Esophagus muscularis mucosa (tissue), 4 donors: ENCODE measurements at places on chromosomes 6 and 20. TPM values are rescaled to one million over a fixed set of nuclear protein-coding genes. Genes with fewer than 3 reads are reported as not detected.

The SLC17A1 gene
- total RNA-seq, result not detected

The L3MBTL3 gene
- total RNA-seq, result 3.8 TPM

DNA sequence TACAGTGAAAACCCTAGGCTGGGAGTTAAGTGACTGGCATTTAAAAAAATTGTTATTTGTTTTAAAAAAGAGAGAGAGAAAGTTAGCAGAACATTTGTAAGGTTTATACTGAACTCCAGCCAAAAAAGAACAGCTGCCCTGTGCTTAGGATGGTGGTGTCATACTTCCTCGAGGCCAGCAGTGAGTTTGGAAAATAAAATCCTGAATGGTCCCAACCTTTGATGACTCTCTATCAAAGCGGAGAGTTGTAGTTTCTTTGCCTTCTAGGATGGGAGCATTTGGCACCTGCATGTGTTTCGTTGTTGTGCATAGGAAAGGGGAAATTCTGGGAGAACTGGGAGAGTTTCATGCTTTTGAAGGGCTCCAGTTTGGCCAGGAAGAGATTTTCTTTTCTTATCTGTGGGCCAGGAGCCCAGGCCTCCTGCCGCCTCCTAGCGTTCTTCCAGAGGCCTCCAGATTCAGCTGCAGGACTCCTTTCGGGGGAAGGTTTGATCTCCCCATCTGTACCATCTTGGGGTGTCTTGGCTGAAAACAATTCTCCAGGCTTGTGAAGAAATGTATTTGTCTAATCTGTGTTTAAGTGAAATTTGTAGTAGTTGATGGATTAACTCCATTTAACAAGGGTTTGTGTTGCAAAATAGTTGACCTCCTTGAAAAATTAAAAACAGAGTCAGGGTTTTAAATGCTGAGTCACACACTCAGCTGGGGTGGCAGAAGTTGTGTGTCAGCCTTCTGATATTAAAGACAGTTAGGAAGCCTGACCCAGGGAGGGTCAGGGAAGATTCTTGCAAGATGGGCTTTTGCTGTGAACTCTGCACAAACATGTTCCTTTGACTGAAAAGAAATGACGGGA, 63.4 kb downstream of the TXNDC5 start:
- no peaks in the 10 kb centered on the region for H3K36me3 ChIP-seq
- no peak overlapping the region for H3K4me3 ChIP-seq
- DNase-seq, result no peak
- H3K4me1 ChIP-seq, result peaks cover 5% of the 10 kb centered on the region
- H3K27ac ChIP-seq, result no peak overlapping the region

DNA sequence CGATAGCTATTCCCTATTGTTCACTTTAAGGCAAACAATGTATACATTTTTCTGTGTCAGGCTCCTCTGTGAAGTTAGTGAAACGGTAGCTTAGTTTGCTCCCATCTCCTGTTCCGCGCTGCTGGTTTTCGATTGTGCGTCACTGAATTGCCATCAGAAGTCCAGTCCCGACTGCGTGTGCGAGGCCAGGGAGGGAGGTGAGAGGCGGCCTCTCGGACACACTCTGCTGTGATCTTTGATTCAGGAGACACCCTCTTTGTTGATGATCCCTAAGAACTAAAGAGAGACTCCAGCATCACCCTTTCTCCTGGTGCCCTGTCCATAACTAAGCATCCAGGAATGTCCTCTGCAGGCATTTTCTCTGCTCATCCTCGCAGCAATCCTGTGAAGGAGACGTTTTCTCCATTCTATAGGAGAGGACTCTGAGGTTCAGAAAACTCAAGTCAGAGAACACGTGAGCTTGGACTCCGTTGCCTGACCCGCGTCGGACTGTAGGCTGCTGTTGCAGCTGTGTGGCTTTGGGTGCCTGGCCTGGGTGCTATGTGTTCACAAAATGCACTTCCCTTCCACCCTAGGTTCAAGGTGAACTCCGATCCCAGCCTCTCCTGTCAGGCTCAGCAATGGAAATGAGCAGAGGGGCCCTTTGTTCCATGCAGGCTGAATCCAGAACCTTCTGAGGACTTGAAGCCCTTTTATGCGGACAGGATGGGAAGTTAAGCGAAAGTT, 24.1 kb upstream of the UNC93A start:
- H3K4me1 ChIP-seq, result no peaks in the 10 kb centered on the region
- no peaks in the 10 kb centered on the region for H3K36me3 ChIP-seq
- H3K27me3 ChIP-seq, result no peaks in the 10 kb centered on the region
- no peak for DNase-seq

- H3K4me1 ChIP-seq, result no peaks in the 10 kb centered on the region
- H3K36me3 ChIP-seq, result no peaks in the 10 kb centered on the region
- no peak overlapping the region for H3K4me3 ChIP-seq
- DNase-seq, result no peak
Observed at GRCh38 chr6:424741-425417, 33.3 kb downstream of the IRF4 start.
